ENCODE measurements at places on chromosomes 3 and 15.

DNA sequence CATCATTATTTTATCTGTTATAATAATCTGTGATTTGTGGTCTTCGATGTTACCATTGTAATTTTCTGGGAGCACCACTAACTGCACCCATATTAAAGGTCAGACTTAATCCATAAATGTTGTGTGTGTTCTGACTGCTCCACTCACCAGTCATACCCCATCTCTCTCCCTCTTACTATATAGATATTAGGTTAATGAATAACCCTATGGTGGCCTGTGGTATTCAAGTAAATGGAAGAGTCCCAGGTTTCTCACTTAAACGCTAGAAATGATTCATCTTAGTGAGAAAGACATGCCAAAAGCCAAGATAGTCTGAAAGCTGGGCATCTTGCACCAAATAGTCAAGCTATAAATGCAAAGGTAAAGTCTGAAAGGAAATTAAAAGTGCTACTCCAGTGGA lies 1358.5 kb downstream of the ROBO2 start:
- no peak for DNase-seq

DNA sequence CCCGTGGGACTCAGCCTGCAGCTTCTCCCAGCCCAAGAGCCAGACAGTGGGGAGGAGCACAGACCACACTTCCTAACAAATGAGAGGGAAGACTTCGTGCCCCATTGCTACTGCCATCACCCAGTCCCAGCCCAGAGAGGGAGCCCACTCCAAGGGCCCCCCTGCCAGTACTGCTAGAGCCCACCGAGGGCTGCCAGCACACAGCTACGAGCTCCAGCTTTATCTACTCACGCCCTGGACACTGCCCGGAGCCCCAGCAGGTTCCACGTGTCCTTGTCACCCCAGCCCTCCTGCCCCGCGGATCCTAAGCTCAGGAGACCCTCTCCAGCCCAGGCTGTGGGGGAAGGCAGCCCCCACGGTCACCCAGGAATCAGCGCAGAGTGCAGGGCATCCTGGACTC lies 1.9 kb downstream of the GOLGA8A start:
- DNase-seq = no peak

DNA sequence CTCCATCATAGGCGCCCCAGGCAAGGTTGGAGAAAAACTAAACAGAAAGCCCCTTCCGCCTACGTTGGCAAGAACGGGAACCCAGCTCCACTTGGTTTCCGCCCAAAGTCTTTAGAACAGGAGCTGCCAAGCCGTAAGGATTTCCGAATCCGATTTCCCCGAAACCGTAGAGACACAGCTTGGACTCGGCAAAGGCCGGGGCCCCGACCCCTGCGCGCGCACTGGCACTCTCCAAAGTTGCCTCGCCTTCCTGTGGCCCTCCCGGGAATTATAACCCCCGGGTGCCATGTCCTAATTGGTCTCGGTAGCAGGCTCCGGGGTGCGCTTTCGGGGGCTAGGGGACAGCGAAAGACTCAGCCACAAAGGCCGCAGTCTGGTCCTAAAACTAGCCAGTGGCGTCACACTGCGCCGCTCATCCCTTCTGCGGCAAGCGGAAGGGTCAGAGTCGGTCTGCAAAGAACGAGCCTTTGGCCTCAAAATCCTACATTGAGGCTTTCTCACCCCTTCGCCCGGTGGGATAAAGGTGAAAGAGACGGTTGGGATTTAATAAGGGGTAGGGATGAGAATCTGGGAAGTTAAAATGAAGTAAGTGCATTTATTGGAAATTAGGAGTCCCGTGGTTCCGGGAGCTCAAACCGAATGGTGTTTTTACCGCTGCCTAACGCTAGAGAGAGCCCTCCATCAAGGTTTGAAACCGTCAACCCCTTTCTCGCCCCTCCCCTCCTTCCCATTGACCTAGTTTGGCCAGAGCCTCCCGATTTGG lies 6.8 kb downstream of the BCL6 start:
- DNase-seq = peak; percentile 76

DNA sequence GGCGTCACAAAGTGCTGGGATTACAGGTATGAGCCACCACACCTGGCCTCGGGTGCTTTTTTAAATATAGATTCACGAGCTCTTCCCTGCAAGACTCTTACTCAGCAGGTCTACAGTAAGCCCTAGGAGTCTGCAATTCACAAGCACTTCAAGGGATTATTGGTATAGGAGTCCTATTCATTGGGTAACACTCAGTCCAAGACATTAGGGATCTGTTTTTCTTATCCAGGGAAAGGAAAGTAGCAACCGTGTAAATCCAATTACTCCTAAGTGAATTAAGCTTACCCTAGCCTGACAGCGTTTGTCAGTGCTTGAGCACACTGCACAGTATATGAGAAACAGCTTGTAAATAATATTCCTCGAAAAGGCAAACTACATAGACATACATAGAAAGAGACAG lies 109.9 kb downstream of the SENP2 start:
- DNase-seq = no peak

- DNase-seq = peak; percentile 74
Observed at GRCh38 chr15:98292442-98293240, 332.1 kb downstream of the ARRDC4 start.

DNA sequence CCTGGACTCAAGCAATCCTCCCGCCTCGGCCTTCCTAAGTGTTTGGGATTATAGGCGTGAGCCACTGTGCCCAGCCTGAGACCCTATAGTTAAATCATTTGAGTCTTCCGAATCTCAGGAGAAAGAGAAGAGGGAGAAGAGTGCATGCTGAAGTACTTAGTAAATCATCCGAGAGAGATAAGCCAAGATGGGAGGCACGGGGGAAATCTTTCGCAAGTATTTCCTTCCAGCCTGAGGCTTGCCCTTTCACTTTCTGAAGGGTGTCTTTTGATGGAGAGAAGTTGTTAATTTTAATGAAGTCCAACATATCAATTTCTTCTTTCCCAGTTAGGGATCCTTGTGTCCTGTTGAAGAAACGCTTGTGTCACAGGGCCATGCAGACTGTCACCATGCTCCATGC lies 97.1 kb upstream of the SLC6A6 start:
- no peak for DNase-seq

- DNase-seq = no peak
Observed at GRCh38 chr3:160401291-160402095, 2.0 kb downstream of the SMC4 start.

DNA sequence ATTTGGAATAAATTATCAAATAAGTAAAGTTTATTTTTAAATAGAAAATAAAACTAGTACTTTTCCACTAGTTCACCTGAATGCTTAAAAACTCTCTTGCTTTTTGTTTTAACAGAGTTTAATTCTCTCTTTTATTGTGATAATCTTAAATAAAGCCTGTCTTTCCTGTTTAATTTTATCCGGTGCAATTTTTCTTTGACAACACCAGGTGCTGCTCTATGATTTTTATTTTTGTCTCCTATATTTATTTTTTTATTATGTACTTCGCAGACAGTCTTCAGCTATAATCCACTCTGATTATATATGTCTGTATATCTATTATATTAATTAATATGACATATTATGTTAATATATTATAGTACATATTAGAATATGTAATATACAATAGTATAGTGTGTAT lies 1293.0 kb upstream of the EPHA6 start:
- no peak for DNase-seq

GRCh38 chr3:183159333-183159732 lies 3.2 kb downstream of the LAMP3 start:
- DNase-seq = no peak

DNA sequence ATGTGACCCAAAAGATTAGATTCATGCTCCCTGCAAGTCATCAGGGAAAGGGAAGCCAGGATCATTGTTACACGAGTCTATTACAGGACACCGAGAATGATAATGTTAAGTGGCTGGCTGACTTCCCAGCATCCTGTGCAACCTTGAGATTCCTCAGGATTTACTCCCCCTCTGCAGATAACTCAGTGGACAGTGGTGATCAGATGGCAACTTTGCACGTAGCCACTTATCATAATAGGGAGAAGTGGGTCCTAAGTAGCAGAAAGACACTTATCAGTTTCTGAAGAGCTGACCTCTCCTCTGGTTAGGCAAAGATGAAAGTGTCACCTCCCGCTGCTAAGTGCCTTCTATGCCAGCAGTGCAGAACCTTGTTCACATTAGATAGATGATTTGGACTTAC lies 6.7 kb upstream of the TMPRSS7 start:
- DNase-seq = no peak

- peak; percentile 23 for DNase-seq
Observed at GRCh38 chr3:138114988-138115971, at the start of gene DZIP1L. TSS of gene DZIP1L (minus strand) at chr3:138115608. CDS start at chr3:138103971, 11,637 bp downstream.

DNA sequence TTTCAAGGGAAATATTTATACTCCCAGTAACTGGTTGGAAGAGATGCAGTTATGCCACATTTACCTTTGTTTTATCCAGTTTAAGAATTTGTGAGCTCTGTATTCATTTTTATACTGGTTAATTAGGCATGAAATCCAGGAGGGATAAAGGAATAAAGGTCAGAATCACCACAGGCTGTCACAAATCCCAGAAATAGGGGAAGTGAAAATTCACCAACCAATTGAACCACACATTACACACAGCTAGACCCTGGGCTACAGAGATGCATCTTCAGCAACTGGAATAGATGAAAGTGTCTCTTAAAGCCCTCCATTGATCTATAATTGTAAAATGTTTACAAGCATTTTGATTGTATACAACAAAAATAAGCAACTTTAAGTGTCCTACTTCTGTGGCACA lies 18.5 kb downstream of the SERPINI1 start:
- DNase-seq = no peak

DNA sequence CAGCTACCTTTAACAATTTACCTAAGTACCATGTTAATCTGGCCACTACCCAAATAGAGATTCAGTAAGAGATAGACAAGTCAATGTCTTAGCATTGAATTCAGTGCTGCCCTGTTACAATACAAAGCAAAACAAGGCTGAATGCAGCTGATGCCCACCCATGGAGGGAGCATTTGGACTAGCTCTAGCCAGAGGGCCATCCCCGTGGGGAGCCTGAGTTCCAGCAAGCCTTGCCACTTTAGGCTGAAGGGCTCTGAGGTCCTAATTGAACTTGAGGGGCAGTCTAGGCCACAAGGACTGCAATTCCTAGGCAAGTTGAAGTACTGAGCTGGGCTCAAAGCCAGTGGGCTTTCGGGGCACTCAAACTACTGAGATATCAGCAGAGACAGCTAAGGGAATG lies 265.9 kb downstream of the EFHB start:
- no peak for DNase-seq

GRCh38 chr3:25478211-25478757 lies 50.2 kb downstream of the RARB start:
- DNase-seq = no peak

DNA sequence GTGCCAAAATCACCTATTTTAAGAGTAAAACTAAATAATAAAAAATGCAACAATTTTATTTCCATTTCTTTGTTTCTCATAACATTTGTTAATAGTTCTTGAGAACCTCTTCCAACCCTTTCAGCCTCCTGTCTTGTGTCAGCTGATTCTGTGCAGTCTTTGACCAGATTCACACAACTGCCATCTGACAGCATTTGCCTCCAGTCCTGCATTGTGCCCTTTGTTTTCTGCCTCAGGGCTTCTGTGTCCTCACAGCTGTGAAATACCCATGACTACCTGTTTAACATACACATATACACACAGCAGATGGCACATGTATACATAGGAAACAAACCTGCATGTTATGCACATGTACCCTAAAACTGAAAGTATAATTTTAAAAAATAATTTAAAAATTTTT lies 13.2 kb upstream of the CNTN6 start:
- no peak for DNase-seq

All from stimulated activated CD4-positive, alpha-beta T cell treated with anti-CD3 and anti-CD28 coated beads, Interleukin-2, amount 100 ng/mL, for 24 hours (primary cell).